Head of caudate nucleus (tissue), 42 donors: ENCODE measurements at places on chromosomes 4 and X.

DNA sequence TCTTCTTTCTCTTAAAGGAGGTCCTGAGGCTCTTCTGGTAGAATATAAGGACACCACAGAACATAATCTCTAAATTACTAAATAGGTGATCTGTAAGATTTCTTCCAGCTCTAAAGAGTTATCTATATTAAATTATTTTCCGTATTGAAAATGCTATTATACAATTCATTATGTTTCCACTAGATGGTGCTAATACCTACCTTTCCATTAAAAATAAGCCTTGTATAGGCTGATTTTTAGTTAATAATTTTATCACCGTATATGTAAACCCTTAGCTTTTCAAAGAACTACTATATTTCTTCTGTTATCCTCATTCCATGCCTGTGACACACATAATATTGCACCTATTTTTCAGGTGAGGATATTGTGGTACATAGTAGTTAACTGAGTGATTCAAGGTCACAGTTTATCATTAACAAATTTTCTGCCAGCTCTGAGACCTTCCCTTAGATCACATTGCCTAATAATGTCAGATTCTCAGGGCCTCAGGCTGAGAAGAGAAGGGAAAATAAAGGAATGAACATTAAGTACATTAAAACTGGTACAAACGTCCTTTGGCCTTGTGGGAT, 138.8 kb downstream of the TEX11 start:
- DNase-seq = no peak

GRCh38 chr4:185912779-185913178, 100.8 kb upstream of the SORBS2 start:
- no peak for DNase-seq

DNA sequence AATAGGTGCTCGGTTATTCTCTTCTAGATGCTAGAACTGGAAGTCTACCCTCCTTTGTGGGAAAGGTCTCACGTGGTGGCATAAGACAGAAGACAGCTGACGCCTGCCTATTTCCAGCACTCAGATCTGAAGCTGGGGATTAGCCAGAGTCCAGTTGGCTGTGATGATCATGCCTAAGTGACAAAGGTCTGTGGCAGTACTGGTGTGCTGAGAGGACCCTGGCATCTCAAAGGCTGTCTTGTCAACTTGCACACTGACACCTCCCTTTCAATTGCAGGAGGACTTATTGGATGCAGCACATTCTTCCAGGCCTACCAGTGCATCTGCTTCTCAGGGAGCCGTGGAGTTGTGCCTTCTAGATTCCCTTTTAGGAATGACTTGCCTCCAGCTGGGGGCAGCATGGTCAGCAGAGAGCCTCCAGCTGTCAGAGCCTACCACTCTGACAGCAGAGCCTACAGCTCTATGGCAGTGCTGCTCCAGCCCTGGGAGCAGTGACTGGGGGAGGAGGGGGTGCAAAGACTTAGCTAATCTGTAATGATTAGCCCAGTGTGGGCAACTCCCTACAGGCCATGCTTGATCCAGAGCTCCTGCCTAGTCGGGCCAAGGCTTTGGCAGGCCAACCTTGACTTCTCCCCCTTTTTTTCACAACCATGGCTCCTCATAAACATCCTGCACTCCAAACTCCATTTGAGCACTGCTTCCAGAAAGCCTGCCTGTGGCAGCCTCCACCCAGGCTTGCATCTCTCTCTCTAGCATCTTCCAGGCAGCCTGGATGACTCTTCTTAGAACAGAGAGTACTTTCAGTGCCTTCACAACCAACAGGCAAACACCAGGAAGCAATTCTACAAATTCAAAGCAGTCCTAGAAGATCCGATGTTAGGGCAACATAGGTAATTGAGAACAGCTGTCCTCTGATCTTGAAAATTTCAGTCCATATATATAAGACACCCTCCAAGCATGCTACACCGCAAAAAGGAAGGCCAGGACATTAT, 13.8 kb upstream of the FGFBP2 start:
- no peak for DNase-seq

DNA sequence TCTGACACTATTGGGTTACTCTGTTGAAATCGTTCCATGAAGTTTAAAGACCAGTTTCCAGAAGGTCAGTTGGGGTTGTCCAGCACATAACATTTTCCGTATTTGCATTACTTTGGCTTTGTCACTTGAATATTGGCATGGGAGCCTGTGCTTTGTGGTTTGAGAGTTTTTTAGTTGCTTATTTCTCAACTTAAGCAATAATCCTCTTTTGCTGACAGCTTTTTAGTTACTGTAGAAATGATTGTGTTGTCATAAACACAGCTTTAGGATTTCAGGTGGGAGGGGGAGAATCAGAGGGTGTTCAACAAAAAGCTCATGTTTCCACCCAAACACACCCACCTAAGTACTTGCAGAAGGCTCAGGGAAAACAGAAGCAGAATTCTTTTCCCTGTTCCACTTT, 210.7 kb upstream of the TLL1 start:
- DNase-seq = no peak

- DNase-seq = peak; percentile 22
These were observed 121.4 kb downstream of the RNF150 start for GRCh38 chr4:141011901-141012315.

DNA sequence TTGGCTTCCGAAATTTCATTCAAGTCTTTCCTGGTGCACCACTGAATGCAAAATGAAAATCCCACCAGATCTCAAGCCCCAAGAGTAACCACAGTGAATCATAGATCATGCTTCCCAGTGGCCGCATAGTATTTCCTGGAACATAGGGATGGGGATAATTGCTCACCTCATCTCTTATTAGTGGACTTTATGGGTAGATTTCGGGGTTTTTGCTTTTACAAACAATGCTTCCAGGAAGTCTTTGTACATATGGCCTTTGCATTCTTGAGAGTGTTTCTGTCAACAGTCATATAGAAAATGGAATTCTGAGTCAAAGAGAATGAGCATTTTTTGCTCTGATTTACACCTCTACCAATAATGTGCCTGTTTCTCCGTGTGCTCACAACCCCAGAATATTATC, 53.4 kb downstream of the PPEF2 start:
- DNase-seq = no peak

DNA sequence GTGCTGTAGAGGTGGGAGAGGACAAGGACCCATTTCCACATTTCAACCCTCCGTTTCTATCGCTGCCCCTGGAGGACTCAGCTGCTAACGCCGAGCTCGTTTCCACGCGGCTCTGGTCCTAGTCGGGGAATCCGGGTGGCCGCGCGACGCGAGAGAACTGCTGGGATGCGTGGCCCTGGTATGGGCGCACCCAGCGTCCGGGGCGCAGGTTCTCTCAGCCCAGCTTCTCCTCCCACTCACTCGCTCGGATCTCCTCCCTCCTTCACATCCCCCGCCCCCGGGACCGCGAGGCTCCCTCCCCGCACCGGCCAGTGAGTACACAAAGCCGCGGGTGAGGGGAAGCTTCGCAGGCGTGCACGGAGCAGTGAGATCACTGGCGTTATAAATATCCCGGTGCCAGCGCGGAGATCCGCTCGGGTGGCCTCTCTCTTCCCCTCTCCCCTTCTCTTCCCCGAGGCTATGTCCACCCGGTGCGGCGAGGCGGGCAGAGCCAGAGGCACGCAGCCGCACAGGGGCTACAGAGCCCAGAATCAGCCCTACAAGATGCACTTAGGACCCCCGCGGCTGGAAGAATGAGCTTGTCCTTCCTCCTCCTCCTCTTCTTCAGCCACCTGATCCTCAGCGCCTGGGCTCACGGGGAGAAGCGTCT, at the start of gene FGF5:
TSS of gene FGF5 (plus strand) at position 412 of the 649 bp plus-strand sequence. CDS start at position 573, 161 bp downstream.
- peak; percentile 20 for DNase-seq

DNA sequence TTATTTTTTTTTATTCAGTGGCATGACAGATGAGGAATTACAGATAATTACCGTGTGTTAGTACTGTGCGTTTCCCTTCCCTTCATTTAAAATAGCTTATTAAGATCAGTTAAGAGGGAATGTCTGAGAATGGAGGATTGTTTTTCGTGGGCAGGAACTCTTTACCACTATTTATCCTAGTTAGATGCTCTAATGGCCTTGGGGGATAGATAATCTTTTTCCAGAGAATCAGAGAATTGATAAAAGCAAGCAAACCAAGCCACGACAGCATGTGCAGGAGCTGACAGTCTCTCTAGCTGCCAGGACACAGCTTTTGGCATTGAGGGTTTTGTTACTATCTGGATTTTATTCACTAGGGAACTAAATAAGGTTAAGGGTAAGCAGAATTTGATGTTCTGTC, 128.7 kb downstream of the DCLK2 start:
- DNase-seq = no peak

DNA sequence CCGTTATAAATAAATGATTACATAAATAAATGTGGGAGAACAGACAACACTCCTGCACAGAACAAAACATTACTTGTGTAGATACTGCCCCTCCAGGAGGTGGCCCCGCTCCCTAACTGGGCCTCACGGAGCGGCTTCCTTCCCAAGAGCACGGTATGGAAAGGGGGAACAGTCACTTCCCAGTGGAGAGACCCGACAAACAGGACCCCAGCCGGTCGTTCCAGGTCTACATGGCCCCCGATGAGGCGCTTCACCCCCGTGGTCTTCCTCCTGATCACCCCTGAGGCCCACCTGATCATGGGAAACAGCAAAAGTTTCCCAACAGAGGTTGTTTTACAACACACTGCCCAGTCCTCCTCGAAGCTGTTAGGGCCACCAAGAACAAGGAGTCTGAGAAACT, 6.6 kb upstream of the SLC6A8 start:
- no peak for DNase-seq

DNA sequence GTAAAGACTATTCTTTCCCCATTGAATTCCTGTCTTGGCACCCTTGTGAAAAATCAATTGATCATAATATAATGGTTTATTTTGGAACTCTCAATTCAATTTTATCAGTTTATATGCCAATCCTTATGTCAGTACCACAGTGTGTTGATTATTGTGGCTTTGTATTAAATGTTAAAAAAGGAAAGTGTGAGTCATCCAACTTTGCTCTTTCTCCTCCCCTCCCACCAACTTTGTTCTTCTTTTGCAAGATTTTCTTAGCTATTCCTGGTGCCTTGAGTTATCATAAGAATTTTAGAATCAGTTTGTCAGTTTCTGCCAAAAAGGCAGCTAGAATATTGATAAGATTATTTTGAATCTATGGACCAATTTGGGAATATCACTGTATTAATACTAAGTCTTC, 11.2 kb upstream of the RNF175 start:
- no peak for DNase-seq

- DNase-seq = no peak
These were observed 914.9 kb upstream of the PCDH7 start for GRCh38 chr4:29805245-29805644.

GRCh38 chr4:168384437-168385141, 66.0 kb upstream of the DDX60 start:
- no peak for DNase-seq

DNA sequence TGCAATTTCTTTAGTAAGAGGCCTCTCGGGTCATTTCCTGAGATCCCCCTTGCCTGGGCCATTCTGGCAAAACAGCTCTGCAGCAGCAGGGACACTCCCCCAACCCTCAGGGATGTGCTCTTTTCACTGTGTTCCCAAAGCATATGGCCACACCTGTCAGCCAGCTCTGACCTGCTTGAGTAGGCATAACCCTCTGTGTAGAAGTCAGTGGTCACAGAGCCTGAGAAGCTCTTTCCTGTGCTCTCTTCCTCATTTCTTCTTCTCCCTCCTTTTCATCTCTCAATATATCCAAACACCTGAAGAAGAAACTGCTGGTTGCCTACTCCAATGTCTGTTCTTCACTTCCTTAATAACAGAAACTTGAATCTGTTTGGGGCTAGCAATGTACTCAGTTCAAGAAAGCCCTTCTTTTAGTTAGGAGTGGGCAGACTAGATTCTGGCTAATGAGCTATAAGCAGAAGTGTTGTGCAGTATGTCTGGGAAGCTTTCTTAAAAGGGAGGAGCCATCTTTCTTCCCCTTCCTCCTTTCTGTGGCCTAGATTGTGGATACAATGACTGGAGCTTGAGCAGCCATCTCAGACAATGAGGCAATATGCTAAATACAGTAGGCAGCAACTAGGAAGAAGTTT, 73.3 kb downstream of the PRPS1 start:
- DNase-seq = no peak

- no peak for DNase-seq
These were observed 95.8 kb upstream of the LDB2 start for GRCh38 chr4:16993956-16994840.

- DNase-seq = no peak
These were observed 351 bp upstream of the SLC30A9 start for GRCh38 chr4:41989994-41990364.

DNA sequence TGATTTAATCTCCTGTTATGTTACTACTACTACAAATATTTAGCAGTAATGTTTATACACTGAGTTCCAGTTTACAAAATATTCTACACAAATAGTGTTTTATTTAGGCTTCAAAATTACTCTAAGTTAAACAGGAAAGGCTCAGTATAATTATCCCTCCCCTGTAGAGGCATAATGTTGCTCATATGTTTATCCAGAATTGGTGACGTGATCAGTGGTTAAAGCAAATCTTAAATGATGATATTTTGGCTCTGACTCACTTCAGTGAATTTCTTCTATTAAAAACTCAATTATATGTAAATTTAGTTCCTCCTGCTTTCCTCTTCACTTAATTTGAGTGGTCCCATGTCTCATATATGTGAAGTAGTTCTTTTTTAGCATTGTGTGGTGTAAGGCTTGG, 438.5 kb downstream of the ADGRL3 start:
- DNase-seq = no peak

GRCh38 chr4:151403656-151404055, 5.3 kb upstream of the FHIP1A start:
- DNase-seq = no peak

DNA sequence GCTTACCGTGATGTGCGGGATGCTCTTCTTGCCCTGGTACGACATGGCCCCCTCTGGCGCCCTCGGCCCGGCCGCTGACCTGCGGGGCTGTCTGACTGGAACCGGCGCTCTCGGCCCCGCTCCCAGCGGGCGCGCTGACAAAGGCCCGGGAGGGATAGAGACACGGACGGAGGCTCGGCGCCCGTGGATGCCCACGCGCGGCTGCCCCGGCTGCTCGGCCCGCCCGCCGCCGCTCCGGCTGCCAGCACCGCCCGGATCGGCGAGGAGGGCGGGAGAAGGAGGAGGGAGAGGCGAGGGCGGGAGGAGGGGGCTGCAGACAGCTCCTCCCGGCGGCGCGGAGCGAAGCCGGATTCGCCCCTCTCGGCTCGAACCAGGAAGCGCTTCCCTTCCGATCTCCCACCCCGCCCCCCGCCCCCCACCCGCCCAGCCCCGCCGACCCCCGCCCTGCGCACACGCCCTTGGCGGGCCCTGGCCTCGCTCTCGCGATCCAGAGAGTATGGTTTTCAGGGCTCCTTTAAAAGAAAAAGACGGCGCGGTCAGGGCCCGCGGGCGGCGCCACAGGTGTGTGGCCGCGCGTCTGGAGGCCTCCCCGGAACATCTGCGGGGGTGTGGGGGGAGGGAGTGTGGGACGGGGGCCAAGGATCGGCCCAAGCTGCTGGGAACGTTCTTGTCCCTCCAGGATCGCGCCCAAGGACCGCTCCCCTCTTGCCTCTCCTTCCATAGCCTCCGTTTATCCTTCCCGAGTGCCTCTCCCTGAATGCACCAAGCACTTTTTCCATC, 4.5 kb downstream of the CRMP1 start:
- peak; percentile 76 for DNase-seq

DNA sequence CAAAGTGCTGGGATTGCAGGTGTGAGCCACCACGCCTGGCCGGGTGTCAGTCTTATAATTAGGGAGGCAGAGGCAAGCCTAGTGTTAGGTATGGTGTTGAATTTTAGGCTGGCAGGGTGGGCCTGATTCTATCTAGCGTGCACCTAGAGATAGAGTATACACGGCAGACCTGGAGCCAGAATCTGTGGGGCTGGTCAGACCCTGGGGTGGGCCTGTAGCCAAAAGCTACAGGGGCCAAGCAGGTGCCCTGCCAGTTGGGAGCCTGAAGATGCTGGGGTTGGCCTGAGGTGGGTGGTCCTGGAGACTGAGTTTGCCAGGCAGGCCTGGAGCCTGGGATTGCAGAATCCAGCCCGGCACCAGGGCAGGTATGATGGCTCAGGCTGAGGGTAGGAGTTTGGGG, 1580.3 kb downstream of the ARAP2 start:
- no peak for DNase-seq
